ENCODE measurements at places on chromosomes 2 and 18.

GRCh38 chr2:47798631-47799030 lies 15.7 kb downstream of the MSH6 start:
- DNase-seq: no peak

GRCh38 chr2:179239195-179239594 lies 25.4 kb downstream of the SESTD1 start:
- DNase-seq: no peak

GRCh38 chr2:12877761-12878160 lies 161.0 kb downstream of the TRIB2 start:
- no peak for DNase-seq

DNA sequence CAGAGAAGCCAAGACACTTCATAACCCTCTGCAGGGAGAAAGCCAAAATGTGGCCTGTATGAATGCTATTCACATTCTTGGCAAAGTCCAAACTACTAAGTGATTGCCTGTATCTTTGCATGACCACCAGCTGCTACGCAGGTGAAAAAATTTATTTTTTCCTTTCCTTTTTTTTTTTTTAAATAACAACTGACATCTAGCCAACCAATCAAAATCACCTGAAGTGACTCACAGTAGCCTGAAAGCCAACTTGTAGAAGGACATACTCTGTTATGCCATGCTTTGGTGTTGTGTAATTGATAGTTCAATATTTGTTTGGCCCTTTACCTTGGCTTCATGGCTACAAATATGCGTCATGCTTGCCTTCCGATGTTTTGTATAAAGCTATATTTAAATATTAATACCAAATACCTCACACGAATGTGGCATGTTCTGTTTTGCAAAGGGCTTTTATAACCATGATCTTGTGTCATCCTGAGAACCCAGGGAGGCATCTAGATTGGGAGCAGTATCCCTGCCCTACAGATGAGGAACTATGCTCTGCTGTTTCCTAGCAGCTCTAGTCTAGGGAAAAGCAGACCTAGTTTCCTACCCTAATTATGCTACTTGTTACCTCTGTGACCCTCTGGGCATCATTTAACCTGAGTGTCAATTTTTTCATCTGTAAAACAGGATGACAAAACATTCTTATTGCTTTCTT lies 102.1 kb downstream of the MYOM1 start:
- DNase-seq: no peak

DNA sequence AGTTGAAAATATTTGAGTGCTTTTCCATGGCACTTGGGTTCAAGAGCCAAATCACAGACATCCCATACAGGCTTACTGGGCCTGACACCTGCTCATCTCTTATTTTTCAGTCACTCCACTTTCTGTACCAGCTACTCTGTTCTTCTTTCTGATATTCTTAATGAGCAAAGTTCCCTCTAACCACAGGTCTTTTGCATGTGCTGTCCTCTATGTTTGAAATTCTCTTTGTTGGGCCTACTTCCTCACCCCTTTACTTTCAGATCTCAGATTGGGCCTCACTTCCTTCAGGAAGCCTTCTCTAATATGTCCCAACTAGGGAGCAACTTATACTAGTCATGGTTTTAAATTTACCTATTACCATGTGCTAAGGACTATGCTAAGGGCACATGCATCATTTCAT lies 81.8 kb upstream of the RBMS1 start:
- no peak for DNase-seq

DNA sequence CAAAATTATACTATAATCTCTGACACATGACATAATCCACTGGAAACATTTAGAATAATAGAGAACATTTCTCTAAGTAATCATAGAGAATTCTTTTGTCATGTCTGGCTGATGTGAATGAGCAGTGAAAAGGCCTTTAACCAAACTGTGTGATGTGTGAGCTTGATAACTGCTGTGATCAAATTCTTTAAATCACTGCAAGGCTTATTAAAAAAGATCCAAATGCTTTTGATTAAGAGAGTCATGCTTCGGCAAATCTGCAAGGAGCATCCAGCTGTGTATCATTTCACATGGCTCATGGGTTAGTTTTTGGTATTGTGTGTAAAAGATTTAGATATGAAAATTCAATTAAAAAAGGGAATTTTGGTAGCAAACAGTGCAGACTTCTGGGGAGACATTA lies 58.6 kb upstream of the TFPI start:
- no peak for DNase-seq

- DNase-seq: no peak
Observed at GRCh38 chr2:190859347-190860297, 21.0 kb upstream of the GLS start.

GRCh38 chr2:23703037-23703582 lies 223.8 kb downstream of the ATAD2B start:
- DNase-seq: no peak

DNA sequence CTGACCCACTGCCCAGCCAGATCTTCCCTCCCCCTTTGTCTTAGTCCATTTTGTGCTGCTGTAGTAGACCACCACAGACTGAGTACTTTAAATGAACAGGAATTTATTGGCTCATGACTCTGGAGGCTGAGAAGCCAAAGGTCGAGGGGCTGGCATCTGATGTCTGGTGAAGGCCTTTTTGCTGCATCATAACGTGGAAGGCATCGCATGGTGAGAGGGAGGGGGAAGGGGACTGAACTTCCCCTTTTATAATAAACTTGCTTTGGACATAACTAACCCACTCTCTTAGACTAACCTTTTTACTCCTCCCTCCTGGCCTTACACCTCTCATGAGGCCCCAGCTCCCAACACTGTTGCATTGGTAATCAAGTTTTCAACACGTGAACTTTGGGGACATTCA lies 83.8 kb downstream of the MAP4K4 start:
- no peak for DNase-seq

DNA sequence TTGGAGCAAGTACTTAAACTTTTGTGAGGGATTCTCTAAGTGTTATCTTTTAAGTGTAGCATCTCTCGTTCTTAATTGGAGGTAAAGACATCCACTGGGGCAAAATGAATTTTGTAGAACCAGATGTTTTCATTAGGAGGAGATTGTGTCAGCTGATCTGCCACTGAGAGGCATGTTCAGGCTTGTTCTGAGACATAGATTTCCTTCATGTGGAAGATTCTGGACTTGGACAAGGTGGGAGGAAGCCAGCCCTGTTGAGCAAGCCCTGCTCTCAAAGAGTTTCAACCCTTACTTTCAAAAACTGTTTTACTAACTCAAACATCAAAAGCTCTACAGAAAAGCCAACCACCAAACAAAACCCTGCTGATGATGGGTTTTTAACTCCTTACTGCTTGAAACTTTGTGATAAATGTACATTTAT lies 6.5 kb downstream of the MAP4K4 start:
- DNase-seq: no peak

GRCh38 chr2:105597806-105598803 lies 146.6 kb upstream of the NCK2 start:
- DNase-seq: no peak

DNA sequence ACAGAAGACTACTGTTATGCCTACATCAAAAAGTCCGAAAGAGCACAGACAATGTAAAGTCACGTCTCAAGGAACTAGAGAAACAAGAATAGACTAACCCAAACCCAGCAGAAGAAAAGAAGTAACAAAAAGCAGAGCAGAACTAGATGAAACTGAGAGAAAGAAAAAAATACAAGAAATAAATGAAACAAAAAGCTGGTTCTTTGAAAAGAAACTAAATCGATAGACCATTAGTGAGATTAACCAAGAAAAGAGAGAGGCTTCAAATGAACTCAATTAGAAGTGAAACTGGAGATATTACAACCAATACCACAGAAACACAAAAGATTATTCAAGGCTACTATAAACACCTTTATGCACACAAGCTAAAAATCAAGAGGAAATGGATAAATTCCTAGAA lies 271.8 kb downstream of the MBD2 start:
- no peak for DNase-seq

DNA sequence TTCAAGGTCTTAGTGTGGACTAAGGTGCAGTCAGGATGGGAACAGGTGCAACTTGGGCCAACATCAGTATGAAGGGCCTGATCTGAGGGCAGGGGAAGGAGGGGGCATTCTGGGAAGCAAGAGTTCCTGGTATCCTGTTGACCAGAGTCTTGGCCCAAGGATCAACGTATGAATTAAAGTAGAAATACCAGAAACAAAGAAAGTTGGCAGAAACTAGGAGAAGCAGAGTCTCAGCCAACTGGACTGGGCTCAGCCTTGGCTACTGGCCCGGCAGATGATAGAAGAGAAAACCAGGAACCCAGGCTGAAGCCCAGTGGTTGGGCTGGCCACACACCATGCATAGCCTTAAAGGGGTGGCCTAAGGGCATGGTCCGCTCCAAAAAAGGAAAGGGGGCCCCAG lies 2.3 kb downstream of the CETN1 start:
- DNase-seq: no peak

- no peak for DNase-seq
Observed at GRCh38 chr18:34772887-34773286, 62.8 kb downstream of the DTNA start.

DNA sequence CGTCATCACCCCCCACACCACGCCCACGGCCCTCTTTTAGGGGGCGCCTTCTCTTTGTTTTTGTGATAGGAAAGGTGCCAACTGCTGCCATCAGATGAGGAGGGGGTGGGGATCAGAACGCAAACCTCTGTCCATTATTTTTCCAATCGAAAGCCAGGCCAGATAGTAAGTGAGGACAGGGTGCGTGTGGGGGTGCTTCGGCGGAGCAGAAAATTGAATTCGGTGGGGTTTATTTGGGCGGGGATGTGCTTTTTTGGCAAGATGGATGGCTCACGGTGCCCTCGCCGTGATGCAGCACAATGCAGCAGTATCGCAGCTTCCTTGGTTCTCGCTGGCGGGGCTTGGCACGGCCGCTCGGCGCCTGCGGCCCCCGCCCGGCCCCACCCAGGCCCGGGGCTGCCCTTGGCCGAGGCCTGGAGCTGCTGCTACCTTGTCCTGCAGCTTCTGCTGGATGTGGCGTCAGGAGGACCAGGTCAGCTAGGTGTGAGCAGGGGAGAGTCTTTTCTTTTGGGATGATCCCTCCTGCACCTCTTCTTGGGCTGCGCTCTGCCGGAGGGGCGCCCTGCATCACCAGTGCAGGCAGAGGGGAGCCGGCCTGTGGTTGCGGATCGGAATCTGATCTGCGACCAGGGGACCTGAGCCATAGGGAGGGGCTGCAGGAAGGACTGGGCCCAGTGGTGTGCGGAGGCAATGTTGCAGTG lies 1.3 kb downstream of the SPTBN1 start:
- no peak for DNase-seq

DNA sequence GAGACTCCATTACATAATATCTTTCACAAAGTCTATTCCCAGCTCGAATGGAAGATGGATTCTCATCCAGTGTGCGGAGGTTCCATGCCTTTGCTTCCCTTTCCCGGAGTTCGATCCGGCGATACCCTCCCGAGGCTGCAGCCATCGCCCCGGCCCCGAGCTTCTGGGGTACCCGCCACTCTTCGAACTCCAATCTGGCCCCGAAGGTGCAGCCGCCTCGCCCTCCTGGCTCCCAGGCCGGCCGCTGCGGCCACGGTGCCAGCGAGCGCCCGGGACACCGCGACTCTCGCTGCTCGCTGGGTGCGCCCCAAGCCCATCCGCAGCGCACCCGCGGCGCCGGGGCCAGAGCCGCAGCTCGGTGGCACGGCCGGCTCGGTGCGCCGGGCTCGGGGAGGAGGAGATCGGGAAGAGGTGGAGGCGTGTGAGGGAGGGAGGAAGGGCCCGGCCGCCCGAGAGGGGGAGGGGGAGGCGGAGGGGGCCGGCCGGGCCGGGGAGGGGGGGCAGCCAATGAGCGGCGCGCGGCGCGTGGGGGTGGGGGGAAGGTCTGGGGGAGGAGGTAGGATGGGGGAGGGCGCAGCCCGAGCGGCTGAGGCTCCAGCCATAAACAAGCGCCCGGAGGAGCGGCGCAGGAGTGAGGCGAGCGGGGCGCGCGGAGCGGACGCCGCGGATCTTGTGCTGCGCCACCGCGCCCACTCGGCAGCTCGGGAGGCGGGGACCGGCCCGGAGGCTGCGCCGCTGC lies at the start of gene CRIM1:
Gene CRIM1 (plus strand): TSS at position 628 of the 739 bp plus-strand sequence. CDS start 515 bp downstream, outside the sequence.
- no peak for DNase-seq

Measured in stimulated activated CD4-positive, alpha-beta T cell treated with anti-CD3 and anti-CD28 coated beads, TNF-alpha, amount 100 ng/mL, for 1 hour (primary cell).